ENCODE measurements at places on chromosomes 12 and 14.

DNA sequence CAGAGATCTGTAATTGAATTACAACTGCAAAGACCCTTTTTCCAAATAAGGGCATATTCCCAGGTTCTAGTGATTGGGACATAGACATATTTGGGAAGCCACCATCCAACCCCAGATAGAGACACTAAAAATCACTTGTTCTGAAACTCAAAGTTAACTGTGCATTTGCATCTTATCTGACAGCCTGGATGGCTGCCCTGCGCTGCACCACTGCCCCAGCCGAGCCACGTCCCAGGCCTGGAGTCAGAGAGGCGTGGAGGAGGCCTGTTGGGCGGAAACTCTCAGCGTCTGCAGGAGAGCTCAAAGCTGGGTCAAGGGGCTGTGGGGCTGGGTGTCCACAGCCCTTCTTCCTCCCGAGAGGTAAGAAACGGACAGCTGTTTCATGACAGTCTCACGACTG is 124.4 kb downstream of the RIMBP2 start:
- no peak for DNase-seq

GRCh38 chr14:93456356-93456755 is 25.6 kb downstream of the UNC79 start:
- DNase-seq = no peak

GRCh38 chr12:52660934-52661499 is 9.0 kb upstream of the KRT2 start:
- DNase-seq = no peak

DNA sequence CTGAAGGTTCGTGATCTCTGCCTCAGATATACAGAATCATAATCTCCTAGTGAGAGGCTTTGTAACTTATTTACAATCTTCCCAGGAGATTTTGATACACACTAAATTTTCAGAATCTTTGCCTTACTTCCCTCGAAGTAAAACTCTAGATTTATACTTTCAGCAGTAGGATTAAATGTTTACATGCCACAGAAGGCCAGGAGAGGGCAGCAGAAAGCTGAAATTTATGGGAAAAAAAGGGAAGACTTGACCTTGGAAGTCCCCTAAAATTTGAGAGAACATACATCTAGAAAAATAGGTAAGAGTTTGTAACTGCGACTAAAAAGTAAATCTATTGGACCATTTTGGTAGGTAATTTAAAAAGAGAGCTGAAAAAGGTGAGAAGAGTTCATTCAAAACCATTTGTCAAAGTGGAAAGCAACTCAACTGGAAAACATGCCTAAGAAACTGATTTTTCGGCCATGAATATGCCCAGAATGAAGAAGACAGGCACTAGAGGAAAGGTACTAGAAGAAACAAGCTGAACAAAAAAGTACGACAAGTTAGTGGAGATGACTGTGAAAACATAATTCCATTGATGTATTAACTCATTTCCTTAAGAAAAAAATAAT is 242.0 kb upstream of the MDGA2 start:
- DNase-seq = no peak

GRCh38 chr14:96202441-96203094 is 2.1 kb upstream of the BDKRB2 start:
- no peak for DNase-seq

DNA sequence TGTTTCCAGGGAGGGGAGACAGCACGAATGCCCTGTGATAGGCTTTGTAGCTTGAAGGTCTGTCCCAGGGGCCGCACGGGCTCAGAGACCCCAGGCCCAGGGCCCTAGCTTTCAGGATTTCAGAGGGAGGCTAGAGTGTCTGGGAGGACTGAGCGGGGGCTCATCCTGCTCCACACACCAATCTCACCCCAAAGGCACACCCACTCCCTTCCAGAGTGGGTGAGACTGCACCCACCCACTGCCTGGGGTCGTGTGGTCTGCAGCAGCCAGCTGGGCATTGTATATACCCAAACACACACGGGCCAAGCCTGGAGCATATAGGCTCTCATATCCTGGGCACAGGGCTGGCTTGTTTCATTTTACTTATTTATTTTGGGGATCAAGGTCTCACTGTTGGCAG is 5.8 kb upstream of the SLC25A47 start:
- DNase-seq = no peak
